ENCODE measurements at places on chromosomes 5 and 9.

GRCh38 chr9:14881006-14881405, 29.2 kb downstream of the FREM1 start:
- DNase-seq, result no peak

DNA sequence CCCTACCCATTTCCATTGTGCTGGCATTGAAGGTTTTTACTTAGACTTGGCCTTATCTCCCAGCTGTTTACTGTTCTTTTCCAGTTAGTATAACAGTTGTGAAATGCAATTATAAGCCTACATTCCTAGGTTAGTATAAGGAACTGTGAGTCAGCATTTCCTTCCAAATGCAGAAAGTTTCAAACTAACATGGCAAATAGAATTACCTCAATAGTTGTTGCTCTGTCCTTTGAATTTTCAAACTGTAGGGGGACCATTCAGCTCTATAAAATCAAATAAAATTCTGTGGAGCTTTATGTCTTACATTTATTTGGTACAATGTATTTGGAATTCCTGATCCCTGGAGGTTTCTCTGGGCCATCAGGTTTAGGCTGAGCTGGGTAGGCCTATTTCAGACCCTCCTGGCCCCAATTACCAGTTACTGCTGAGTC, 47.2 kb downstream of the ARHGEF28 start:
- no peak for DNase-seq

- DNase-seq, result no peak
Observed at GRCh38 chr5:72651779-72652178, 144.6 kb upstream of the ZNF366 start.

GRCh38 chr5:154324033-154324432, 121.8 kb upstream of the SAP30L start:
- DNase-seq, result no peak

GRCh38 chr5:153498516-153498915, 8.0 kb downstream of the GRIA1 start:
- DNase-seq, result no peak

GRCh38 chr5:173263566-173263965, 28.6 kb upstream of the NKX2-5 start:
- no peak for DNase-seq

GRCh38 chr9:84296146-84296843, 44.3 kb downstream of the SLC28A3 start:
- peak; percentile 41 for DNase-seq

DNA sequence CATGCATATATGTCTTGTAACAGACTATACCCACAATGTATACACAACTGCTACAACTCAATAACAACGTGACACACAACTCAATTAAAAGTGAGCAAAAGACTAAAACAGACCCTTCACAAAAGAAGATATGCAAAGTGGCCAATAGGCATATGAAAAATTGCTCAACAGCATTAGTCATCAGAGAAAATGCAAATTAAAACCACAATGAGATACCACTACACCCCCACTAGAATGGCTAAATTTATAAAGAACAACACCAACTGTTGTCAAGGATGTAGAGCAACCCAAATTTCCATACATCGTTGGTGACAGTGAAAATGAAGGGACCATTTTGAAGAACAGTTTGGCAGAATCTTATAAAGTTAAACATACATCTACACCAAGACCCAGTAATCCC, 38.9 kb downstream of the GABRB2 start:
- no peak for DNase-seq

DNA sequence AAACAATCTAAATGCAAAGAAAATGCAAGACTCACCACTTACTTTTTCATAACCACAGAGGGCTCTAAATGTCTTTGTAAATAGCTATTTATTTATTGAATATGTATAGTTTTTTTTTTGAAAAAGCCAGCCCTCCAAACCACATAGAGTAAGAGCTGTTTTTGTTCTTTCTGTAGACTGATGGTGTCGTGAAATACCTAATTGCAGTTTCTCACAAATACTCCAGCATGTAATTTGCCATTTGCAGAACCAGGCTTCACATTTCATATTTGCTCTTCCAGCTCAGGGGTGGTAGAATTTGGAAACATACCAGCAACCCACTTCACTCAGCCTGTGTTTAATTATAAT, 159.8 kb downstream of the TMC1 start:
- no peak for DNase-seq

- DNase-seq, result no peak
Observed at GRCh38 chr9:20511686-20512085, 110.6 kb downstream of the MLLT3 start.

DNA sequence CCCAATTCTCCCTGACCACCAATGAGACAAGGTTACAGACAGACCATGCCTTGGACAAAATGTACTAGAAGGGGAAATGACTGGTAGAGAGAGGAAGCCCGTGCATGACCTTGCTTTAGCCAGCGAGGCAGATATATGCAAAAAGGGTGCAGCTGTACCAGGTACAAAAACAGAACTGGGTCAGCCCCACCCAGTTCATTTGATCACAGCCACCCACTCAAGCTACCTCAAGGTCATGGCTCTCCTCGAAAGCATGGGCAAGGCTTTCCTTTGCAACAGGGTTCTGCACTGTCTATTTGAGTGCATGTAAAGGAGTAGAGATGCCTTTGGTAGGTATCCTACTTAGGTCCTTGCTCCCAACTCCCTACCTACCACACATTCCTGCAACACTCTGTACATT, 33.3 kb downstream of the TLE1 start:
- DNase-seq, result no peak

- no peak for DNase-seq
Observed at GRCh38 chr5:136216230-136216629, 23.3 kb upstream of the SMIM32 start.

DNA sequence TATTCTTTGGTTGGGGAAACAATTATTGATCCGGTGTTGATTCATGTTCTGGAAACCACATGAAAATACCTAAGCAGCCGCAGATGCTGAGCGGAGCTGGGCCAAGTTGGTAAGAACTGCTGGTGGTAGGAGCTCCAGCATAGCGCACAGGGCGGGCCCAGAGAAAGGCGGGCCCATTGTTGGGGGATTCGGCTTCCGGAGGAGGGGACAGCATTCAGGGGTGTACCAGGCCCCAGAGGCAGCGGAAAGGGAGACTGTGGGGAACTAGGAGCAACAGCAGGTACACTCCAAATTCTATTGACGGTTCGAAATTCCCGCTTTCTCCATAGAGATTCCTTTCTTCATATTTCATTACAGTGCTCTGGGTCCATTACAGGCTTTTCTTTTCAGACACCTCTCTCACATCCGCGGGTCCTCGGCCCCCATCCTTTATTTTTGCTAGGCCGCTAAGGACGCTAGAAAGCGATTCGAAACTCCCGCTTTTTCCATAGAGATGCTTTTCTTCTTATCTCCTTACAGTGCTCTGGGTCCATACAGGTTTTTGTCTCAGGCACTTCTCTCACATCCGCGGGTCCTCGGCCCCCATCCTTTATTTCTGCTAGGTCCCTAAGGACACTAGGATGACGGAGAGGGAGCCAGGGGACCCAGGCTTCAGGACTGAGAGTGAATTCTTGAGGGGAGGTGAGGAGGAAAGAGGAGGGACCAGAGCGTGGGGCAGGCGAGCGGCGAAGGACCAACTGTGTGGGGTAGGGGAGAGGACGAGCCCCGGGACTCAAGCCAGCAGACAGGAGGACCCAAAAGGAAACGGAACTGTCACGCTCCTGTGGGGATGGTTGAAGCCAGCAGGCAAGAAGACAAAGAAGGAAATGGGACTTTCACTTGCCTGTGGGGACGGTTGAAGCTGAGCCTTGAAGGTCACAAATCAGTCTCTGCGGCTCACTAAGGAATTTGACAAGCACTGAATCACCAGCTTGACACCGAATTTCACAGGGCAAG, at the start of gene CCDC152:
TSS of gene CCDC152 (plus strand) at position 213 of the 996 bp plus-strand sequence. CDS start 2,304 bp downstream, outside the sequence.
- peak; percentile 49 for DNase-seq

DNA sequence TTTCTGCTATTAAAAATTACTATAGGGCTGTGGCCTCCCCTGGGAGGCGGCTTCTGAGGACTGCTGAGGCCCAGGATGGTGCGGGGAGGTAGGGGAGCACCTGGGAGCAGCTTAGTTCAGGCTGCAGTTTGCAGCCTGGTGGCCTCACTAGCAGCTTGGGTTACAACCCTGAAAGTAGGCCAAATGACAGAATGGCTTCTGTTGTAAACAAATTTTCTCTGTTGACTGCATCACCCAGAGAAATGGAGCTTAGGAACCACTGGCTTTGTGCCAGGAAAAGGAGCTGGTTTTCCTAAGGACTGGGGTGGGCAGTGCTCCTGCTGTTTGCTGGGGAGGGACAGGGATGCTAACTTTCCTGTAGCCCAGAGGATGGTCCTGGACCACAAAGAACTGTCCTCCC, 130.3 kb downstream of the ENTREP1 start:
- DNase-seq, result no peak

DNA sequence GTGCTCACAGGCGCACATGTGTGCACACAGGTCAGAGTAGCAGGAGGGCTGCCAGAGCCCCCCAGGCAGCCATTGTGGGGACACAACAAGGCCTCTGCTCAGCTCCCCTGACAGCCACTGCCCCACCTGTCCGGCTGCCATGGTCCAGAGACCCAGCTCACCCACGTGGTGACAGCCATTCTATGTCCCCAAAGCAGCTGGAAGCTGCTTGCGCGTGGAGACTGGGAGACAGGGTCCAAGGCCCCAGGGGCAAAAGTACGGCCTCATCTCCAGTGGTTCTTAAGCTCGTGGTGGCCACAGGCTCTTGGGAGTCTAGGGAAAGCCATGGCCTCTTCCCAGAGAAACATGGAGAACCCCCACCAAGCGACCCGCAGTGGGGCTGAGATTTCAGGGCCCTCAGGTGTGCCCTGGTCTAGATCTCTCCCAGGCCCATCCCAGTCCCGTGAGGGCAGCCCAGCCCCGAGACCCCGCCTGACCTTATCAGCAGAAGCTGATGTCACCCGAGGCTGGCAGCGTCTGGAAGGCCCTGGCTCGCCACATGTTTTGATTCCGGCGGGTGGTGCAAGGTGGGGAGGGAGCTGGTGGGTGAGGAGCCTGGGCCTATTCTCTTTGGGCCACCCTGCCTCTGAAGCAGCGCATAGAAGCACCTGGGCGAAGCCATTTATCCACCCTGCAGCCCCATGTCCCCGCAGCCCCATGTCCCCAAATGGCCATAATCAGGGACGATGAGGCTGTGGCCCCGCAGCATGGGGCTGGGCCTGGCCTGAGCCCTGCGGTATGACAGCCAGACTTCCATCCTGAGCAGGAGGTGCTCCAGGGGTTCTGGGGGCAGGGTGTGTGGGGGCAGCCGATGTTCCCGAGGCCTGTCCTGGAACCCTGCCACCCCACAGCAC, 31.7 kb downstream of the GLT6D1 start:
- DNase-seq, result no peak

DNA sequence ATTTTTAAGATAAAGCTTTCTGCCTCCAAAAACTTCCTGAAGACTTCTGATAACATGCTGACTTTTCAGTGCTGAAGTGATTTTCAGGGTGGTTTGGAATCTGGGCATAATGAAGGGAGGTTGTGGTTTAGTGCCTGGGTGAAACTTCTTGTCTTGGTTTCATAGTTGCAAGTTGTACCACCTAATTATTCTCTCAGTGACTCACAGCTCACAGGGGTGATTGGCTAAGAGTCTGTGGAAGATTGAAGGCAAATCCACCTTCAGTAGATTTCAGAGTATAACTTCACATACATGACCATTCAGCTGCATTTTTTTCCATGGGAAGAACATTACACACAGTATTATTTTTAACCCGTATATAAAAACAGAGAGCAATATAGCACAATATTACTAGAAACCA, 199.9 kb downstream of the PTTG1 start:
- no peak for DNase-seq

DNA sequence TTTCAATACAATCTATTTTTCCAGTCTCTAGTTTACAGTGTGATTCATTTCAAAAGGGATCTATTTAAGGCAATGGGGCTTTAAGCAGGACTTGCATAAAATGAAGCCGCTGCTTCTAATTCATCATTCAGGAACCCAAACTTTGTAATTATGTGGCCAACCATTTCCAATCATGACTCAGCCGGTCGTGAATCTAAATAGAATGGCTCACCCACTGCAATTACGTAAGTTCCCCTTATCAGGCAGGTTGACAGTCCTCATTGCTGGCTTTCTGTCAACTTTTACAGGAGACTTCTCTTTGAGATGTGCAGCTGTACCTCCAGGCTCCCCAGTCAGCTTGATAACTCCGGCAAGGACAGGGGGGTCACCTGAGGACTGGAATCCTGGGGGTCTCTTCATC, 152.8 kb upstream of the DAP start:
- DNase-seq, result no peak

GRCh38 chr5:154202379-154203260, 12.1 kb downstream of the GALNT10 start:
- DNase-seq, result peak; percentile 37

DNA sequence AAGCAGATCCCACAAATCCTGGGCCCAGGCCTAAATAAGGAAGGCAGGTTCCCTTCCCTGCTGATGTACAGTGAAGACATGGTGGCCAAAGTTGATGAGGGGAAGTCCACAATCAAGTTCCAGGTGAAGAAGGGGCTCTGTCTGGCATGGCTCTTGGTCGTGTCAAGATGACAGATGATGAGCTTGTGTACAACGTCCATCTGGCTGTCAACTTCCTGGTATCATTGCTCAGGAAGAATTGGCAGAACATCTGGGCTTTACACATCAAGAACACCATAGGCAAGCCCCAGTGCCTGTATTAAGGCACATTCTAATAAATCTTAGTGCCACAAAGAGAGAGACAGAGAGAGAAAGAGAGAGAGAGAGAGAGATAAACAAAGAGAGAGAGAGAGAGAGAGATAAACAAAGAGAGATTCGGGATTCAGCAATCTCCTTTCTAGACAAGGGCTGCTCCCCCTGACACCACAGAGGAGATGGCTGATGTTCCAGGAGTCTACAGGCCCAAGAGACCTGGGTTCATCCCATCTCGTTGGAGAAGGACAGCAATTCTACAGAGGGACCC, 45.5 kb upstream of the HSPA9 start:
- no peak for DNase-seq

GRCh38 chr5:73363911-73364730, 84.5 kb downstream of the FOXD1 start:
- DNase-seq, result no peak

DNA sequence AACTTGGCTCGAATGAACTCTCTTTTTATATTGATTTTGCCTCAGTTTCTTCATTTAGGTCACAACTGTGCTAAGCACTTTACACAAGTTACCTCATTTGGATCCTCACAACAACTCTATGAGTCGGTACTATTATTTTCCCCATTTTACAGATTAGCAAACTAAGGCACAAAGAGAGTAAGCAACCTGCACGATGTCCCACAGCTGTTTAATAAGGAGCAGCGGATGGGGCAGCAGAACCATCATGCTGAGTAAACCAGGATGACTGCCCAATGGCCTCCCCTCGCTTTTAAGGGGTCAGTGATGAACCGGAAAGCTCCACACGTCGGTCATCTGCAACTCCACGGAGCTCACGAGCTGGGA, 607 bp downstream of the PRELID2 start:
- DNase-seq, result no peak

DNA sequence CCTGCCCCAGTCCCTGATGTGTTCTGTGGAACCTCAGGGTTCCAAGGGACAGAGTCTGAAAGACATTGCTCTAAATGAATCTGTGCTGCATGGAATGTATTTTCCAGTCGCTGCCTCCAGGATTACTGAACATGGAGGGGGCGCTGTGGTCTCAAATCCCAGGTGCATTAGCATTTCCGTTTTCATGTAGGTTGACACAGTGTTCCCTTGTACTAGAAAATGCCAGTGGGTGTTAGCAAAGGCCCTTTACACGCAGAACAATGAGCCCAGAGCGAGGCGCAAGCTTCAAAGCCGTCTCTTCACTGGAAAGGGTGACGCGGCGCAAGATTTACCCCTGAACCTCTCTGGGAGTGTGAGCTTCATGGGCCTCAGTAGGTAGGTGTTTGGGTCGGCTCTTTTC, 308.3 kb downstream of the SLIT3 start:
- no peak for DNase-seq
